T-cell (primary cell): ENCODE measurements at places on chromosomes 16 and 17. TPM values are rescaled to one million over a fixed set of nuclear protein-coding genes. Genes with fewer than 3 reads are reported as not detected.

Gene EFNB3
- 0.19 TPM for total RNA-seq

Gene ZNF385C
- 0.53 TPM for total RNA-seq

Gene HP
- total RNA-seq, result not detected

Gene DNAH3
- total RNA-seq, result not detected

Gene OR3A3
- total RNA-seq, result not detected

Gene FBXW10
- 0.12 TPM for total RNA-seq

Gene CACNA1G
- not detected for total RNA-seq

GRCh38 chr16:14562691-14563491 is 67.2 kb downstream of the PARN start:
- H3K36me3 ChIP-seq, result no peaks in the 10 kb centered on the region
- H3K4me3 ChIP-seq, result no peak overlapping the region
- no peaks in the 10 kb centered on the region for H3K4me1 ChIP-seq
- DNase-seq, result no peak

DNA sequence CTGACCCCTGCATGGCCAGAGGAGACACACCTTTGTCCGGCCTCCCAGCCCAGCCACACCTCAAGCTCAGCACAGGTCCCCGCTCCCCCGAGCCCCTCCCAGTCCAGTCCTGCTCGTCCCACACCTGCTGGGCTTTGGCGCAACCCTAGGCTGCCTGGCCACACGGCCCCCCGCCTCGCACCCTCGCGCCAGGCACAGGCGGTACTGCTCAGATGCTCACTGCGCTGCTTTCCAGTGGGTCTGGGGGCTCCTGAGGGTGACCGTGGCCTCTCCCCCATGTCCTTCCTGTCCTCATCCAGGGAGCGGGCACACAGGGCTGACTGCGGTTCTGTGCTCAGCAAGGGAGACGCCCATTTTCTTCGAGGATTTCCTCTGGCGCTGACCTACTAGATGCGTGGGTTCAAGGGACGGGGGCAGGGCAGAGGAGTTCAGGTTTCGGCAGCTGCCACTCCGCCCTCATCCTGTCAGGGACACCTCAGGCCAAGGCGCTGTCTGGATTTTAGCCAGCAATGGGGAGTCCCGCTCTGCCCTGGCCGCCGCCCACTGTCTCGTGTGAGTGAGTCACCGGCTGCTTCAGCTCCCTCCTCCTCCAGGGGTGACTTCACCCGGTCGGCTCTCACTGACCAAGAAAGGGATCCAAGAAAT is 118.0 kb upstream of the ZNF469 start:
- peaks cover 38% of the 10 kb centered on the region for H3K27me3 ChIP-seq
- no peak overlapping the region for H3K27ac ChIP-seq
- DNase-seq, result peak; percentile 53
- H3K36me3 ChIP-seq, result no peaks in the 10 kb centered on the region
- peaks cover 15% of the 10 kb centered on the region for H3K4me1 ChIP-seq

- no peaks in the 10 kb centered on the region for H3K27me3 ChIP-seq
- H3K27ac ChIP-seq, result peak overlapping the region; percentile 100
- H3K4me1 ChIP-seq, result peaks cover 3% of the 10 kb centered on the region
- H3K36me3 ChIP-seq, result no peaks in the 10 kb centered on the region
- no peak for DNase-seq
- H3K4me3 ChIP-seq, result no peak overlapping the region
Measured at GRCh38 chr16:19066988-19067348, 446 bp upstream of the COQ7 start.

- no peaks in the 10 kb centered on the region for H3K27me3 ChIP-seq
- no peak overlapping the region for H3K27ac ChIP-seq
- H3K36me3 ChIP-seq, result no peaks in the 10 kb centered on the region
- DNase-seq, result no peak
- no peaks in the 10 kb centered on the region for H3K4me1 ChIP-seq
- H3K4me3 ChIP-seq, result no peak overlapping the region
Measured at GRCh38 chr16:6929868-6930267, 402.8 kb upstream of the RBFOX1 start.

GRCh38 chr17:32492648-32493289 is 6.0 kb downstream of the CDK5R1 start:
- peak overlapping the region; percentile 44 for H3K27ac ChIP-seq
- H3K36me3 ChIP-seq, result peaks cover 5% of the 10 kb centered on the region
- H3K27me3 ChIP-seq, result no peaks in the 10 kb centered on the region
- peaks cover 26% of the 10 kb centered on the region for H3K4me1 ChIP-seq

DNA sequence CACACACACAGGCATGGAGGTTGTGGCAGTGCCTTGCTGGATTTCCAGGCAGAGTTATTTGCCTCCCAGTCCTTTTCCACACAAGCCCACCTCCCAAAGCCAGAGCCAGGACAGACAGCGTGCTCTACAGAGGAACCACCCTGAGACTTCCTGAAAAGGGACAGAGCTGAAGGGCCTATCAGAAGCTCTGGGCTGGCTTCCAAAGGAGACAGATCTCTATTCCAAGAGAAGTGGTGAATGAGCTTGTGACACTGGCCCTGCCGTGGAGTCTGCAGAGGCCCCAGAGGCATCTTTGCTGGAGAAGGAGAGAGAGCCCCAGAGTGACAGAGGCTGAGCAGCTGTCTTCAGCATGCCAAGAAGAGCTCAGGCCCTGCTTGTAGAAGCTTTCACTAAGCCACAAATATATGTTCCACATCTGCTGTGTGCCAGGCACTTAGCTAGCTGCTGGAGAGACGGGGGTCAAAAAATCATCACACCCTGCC is 8.3 kb upstream of the LPCAT2 start:
- peaks cover 10% of the 10 kb centered on the region for H3K4me1 ChIP-seq
- H3K36me3 ChIP-seq, result no peaks in the 10 kb centered on the region
- no peak overlapping the region for H3K4me3 ChIP-seq
- DNase-seq, result no peak
- peaks cover 15% of the 10 kb centered on the region for H3K27me3 ChIP-seq

DNA sequence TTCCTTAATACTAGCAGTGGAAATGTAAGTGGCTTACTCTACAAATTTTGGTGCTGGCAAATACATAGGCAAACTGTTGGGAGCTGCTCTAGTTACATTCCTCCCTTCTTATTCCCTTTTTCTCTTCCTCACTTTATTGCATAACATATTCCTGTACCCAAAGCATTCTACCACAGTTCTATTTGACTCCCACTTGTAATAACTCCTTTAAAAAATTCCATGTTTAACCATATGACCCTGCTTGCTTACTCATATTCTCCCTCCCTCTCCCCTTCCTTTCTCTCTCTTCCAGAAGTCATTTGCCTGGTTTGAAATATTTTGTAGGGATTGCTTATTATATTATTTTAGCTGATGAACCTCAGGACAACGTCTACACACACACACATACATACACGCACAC is 22.7 kb downstream of the NQO1 start:
- H3K36me3 ChIP-seq, result no peaks in the 10 kb centered on the region
- no peak overlapping the region for H3K4me3 ChIP-seq

DNA sequence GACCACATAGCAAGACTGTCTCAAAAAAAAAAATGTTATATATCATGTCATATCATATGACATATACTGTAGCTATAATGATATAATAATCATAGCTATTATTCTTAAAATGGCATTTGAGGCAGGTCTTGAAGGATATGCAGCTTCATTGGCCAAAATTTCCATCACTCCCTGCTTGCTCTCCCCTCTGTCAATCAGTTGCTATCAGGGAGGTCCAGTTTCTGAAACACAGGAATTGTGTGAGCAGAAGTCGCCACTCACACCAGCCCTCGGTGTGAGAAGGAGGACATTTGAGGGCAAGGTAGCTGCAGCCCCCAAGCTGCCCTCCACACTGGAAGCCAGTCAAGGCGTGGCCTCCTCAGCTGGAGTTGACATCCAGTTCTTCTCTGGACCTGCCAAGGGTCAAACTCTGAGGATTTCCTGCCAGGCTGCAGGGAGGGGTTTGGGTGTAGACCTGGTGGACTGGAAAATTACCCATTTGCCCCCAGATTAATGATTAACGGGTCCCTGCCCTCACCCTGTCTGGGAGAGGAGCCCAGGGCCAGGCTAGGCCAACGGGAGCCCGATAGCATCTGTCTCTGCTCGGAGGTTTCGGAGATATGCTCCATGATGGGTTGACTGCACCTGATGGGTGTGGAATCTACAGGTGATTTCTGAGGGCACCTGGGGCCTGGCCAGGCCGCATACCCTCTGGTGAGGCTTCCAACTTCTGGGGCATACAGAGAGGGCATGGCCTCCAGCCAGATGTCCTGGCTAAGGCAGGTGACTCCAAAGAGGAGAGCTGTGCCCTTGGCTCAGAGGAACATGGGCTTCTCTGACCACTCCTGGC is 18.8 kb downstream of the WNT9B start:
- H3K4me3 ChIP-seq, result no peak overlapping the region
- no peaks in the 10 kb centered on the region for H3K36me3 ChIP-seq
- no peak overlapping the region for H3K27ac ChIP-seq
- no peaks in the 10 kb centered on the region for H3K4me1 ChIP-seq
- no peak for DNase-seq

DNA sequence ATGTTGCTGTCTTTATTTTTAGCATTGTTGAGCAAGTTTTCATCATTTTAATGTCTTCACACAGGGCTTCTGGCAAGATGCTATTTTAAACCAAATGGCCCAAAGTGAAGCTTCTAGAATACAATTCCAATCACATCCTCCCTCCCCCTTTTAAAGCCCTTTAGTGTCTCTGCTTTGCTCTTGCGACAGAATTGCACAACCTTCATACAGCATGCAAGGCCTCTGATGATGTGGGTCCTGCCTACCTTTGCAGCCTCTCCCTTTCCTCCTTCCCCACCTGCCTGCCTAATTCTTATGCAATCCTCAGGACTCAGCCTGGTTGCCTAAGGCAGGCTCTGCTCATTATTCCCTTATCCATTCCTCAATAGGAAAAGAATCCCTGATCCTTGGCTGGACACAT is 381.7 kb downstream of the SLC39A11 start:
- H3K4me1 ChIP-seq, result no peaks in the 10 kb centered on the region
- no peaks in the 10 kb centered on the region for H3K27me3 ChIP-seq
- no peak for DNase-seq
- no peak overlapping the region for H3K4me3 ChIP-seq
- H3K27ac ChIP-seq, result no peak overlapping the region

DNA sequence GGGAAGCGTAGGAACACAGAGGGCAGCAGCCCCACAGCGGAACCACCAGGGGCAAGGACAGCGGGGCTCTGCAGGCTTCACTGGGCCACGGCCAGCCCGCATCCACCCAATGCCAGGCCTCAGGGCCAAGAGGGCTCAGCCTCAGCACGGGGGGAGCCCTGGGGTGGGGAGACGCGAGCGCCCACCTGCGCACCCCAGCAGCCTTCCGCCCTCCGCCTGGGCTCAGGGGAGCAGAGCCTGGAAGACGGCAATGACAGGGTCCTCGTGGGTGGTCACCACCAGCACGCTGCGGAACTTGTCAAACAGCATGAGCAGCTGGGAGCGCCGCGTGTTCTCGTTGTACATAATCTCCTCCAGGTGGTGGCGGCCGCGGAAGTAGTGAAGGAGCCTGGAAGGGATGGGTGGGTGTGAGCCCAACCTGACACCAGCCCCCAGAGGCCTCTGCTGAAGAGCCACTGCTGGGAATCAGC is 8.5 kb downstream of the MPG start:
- H3K27ac ChIP-seq, result no peak overlapping the region
- no peaks in the 10 kb centered on the region for H3K27me3 ChIP-seq
- peaks cover 30% of the 10 kb centered on the region for H3K4me1 ChIP-seq
- peaks cover 12% of the 10 kb centered on the region for H3K36me3 ChIP-seq
- no peak for DNase-seq

DNA sequence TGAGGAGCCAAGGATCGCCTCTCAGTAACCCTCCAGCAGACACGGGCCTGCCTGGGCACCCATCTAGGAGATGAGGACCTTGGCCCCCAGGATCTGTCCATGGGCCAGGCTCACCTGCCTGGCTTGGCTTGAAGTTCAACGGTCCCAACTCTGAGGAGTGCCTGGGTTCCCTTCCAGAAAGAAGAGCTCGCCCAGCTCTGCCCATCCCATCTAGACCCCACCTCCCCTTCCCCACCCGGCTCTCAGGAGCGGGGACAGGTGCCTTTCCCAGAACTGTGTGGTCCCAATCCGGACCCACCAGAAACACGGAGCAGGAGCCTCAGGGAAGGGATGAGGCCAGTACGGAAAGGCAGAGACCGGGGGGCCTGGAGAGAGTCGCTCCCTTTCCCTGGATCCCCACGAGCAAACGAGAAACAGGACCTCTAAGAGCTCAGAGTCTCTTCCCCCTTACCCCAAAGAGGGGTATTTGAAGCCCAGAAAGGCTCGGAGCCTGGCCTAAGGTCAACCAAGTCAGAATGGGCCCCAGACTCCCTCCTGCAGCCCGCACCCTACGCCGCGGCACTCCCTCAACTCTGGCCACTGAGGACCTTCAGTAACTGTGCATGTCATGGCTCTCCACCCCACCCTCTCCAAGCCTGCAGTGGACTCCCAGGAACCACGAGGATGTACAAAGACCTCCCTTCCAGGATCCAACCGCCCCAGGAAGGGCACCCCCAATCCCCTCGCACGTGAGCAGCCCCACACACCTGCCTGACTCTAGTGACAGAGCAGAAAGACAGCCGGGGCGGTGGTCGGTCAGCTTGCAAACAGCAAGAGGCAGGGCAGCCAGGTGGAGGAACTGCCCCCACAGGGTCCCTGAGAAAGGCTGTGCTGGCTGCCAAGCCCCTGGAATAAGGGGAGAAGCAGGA is 5.4 kb downstream of the CLUH start:
- peaks cover 10% of the 10 kb centered on the region for H3K36me3 ChIP-seq
- peaks cover 64% of the 10 kb centered on the region for H3K4me1 ChIP-seq
- no peaks in the 10 kb centered on the region for H3K27me3 ChIP-seq

GRCh38 chr17:51085150-51085805 is 35.4 kb downstream of the SPAG9 start:
- H3K27ac ChIP-seq, result no peak overlapping the region
- H3K4me1 ChIP-seq, result peaks cover 5% of the 10 kb centered on the region
- H3K36me3 ChIP-seq, result no peaks in the 10 kb centered on the region
- no peak for DNase-seq
- no peaks in the 10 kb centered on the region for H3K27me3 ChIP-seq

DNA sequence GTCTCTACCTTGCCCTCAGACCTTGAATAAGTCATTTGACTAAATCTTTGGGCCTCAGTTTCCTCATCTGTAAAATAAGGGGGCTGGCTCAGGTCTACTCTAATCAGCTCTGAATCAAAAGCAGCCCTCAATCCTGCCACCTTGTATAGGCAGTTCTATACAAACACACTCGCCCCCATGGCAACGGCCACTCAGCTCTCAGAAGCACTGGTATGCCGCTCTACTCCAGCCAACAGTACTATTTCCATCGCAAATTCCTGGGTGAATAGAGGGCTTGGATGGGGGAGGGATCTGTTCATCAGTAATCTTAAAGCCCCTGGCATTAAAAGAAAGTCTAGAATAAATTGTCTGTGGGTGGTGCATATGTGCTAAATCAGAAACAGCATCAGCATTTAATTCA is 21.2 kb upstream of the TAOK1 start:
- DNase-seq, result no peak
- no peaks in the 10 kb centered on the region for H3K36me3 ChIP-seq
- H3K4me3 ChIP-seq, result no peak overlapping the region
- no peaks in the 10 kb centered on the region for H3K27me3 ChIP-seq
- peaks cover 6% of the 10 kb centered on the region for H3K4me1 ChIP-seq

GRCh38 chr17:34620458-34620857 is 41.1 kb downstream of the TMEM132E start:
- no peak overlapping the region for H3K27ac ChIP-seq
- no peaks in the 10 kb centered on the region for H3K36me3 ChIP-seq
- peaks cover 65% of the 10 kb centered on the region for H3K27me3 ChIP-seq
- no peaks in the 10 kb centered on the region for H3K4me1 ChIP-seq
- DNase-seq, result no peak

GRCh38 chr17:11719203-11719602 is 120.9 kb downstream of the DNAH9 start:
- no peak for DNase-seq
- no peaks in the 10 kb centered on the region for H3K36me3 ChIP-seq
- H3K4me3 ChIP-seq, result no peak overlapping the region
- H3K4me1 ChIP-seq, result no peaks in the 10 kb centered on the region

GRCh38 chr17:7831233-7831632 is 2.8 kb upstream of the KDM6B start:
- no peak for DNase-seq
- H3K4me1 ChIP-seq, result peaks cover 4% of the 10 kb centered on the region
- no peaks in the 10 kb centered on the region for H3K27me3 ChIP-seq
- no peak overlapping the region for H3K4me3 ChIP-seq
